ENCODE measurements at places on chromosomes 1 and 21.

DNA sequence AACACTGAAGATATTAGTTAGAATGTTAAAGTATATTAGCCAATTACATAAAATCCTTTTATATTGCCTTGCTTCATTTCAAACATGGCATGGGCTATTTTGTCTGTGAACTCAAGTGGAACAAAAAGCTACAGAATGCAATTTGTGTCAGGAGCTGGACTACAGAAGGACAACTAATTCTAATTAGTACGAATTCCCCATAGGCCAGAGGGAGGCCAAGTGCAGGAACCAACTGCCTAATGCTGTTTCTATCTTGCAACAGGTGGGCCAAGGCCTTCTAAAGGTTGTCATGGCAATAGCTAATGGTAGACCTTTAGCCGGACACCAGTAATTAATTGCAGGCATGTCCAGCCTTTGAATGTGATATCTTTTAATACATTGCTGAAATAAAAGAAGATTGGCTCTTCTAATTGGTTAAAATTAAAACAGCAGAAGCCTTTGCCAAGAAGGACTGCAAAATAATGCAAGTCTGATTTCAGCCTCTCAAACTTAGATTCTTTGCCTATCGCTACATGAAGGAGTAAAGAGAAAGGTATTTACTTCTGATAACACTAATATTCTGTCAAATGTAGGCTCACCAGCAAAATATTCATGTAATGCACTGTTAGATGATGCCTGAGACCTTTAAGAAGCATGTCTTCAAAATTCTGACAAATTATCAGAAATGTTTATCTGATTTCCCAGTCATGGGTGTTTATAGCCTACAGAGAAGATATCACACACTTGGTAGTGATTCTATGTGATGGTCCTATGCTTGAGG lies 232.1 kb downstream of the LMO4 start:
- DNase-seq = no peak

DNA sequence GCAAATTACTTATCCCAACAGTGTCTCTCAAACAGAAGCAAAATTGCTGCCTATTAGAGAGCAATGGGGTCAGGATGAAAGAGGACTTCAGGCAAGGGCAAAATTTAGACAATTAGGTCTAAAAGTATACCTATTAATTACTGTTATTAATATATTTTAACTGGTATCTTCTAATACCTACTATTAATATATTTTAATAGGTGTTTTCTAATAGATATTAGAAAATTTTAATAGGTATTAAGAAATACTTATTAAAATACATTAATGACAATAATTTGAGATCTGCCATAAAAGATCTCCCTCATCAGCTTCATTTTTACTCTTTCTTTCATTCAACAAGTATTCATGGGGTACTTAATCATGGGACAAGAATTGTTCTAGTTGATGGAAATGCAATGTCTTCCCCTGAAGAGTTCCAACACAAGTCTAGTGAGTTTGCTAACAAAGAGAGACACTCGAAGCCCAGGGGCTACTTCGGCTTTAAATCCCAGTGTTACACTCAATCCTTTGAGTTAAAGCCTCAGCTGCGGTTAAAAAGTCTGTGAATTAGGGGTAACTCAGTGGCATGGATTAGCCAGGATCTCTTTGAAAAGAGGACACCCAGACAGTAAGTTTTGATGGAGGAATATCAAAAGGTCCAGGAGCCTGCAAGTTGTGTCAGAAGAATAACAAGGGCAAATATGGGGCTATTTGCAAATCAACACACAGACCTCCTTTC lies 44.1 kb downstream of the STYXL2 start:
- DNase-seq = no peak

DNA sequence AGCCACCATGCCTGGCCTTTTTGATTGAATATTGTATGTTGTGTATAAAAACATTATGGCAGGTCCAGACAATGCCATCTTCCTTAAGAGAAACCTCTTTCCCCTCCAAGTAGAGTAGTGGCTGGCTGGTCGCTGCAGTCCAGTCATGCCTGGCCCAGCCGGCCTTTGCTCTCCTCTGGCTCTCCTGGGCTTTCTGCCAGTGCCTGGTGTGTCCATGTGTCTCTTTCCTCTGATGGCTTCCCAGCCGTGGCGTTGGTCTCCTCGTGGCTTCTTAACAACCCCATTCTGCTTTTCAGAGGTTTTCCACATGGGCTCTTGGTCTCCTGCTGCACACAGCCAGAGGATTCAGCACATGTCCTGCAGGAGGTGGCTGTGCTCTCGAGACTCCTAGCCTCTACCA lies 58.7 kb downstream of the DIP2A start:
- DNase-seq = no peak

DNA sequence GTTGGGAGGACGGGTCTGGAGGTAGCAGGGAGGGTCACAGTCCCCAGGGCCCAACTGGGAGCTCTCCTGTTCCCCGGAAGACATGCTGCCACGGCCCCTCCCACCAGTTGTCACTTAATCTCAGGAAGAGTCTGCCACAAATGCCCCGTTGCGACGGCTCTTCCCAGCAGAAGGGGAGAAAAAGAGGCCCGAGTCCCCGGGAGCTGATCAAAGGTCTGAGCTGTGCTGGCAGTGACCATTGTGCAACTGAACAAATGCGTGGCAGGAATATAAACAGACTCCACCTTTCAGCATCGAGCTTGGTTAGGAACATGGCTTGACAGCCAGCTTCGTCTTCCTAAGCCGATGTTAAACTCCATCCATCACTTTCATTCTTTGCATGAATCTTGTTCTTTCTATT lies 27.8 kb upstream of the ZBTB21 start:
- DNase-seq = no peak

GRCh38 chr1:21293537-21294265 lies 3.4 kb upstream of the ECE1 start:
- peak; percentile 82 for DNase-seq

GRCh38 chr21:19034041-19034440 lies 630.5 kb upstream of the TMPRSS15 start:
- DNase-seq = no peak

DNA sequence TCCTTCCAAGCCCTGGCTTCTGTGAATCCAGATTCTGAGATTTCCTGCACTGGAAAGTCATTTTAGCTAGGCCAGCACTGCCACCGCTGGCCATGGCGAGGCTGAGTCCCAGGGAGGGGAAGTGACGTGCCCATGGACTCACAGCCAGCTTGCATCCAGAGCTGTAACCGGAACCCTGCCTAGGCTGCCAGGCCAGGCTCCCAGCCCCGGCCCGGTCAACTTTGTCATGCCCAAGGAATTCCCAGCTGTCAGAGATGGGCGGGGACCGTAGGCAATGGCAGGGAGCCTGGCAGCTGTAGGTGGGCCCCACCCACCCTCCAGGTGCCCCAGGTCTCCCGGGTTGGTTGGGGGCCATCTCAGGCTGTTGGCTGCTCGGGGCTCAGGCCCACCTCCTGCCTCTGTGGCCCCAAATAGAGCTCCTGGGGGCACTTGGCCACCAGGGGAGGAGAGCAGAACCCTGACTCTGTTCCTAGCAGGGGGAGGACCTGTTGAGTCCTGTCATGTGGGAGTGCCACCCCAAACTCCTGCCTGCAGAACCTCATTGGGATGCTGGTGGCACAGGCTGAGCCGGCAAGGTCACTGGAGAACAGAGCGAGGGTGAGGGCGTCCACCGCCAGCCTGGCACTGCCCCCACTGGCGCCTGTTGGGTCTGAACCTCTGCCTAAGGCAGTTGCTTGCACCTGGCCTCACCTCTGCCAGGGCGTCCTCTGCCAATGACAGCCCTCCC lies 57.8 kb downstream of the FOXO6 start:
- DNase-seq = no peak

- no peak for DNase-seq
Measured at GRCh38 chr1:218587900-218588299, 242.8 kb downstream of the TGFB2 start.

DNA sequence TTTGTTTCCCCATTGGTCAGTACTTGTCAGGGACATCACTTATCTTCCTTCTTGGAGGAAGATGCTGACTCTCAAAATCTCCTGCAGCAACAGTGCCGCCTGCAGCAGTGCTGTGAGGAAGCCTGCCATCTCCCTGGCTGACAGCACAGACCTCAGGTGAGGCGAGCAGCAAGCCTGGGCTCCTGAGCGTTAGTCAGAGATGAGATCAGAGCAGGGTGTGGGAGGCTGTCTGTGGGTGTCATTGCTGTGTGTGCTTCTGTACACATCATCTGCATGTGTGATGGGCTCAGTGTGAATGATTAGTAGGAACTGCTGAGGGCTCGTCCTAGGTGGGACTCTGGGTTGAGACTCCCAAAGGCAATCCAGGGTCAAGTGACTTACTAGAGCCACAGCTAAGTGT lies 6.1 kb downstream of the STRIP1 start:
- DNase-seq = no peak

GRCh38 chr1:42157667-42158066 lies 4.5 kb downstream of the GUCA2B start:
- no peak for DNase-seq

GRCh38 chr1:82091265-82091664 lies 290.5 kb downstream of the ADGRL2 start:
- DNase-seq = no peak
